ENCODE measurements at places on chromosomes 6 and 20.
A peak's percentile ranks its signal among the peaks of the same experiment; 100 is the strongest.

- no peak for DNase-seq
Measured at GRCh38 chr20:46573788-46574584, 23.5 kb upstream of the OCSTAMP start.

GRCh38 chr6:97882755-97883154, 599.7 kb upstream of the MMS22L start:
- DNase-seq = no peak

- no peak for DNase-seq
Measured at GRCh38 chr6:1043458-1043836, 268.5 kb upstream of the FOXQ1 start.

GRCh38 chr6:145212813-145213212, 522.5 kb downstream of the EPM2A start:
- no peak for DNase-seq

DNA sequence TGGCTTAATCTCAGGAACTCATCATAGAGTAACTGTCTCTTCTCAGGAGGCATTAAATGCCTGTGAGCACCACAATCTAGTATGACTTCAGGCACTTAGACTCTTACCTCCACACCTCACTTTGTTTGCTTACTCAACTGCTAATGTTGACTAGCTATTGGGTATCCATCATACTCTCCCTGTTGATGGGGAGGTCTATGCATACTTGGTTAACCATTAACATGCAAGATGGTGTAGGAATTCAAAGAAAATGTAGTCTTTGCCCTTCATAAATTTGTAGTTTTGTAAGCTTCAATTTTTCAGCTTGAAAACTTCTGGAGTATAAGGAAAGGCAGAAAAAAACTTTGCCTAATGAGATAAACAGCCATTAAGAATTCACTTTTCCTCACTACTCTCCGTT, 501.0 kb upstream of the MARCKS start:
- no peak for DNase-seq

- DNase-seq = no peak
Measured at GRCh38 chr20:57787990-57788781, 78.4 kb upstream of the PMEPA1 start.

- no peak for DNase-seq
Measured at GRCh38 chr6:110352563-110353262, 5.4 kb downstream of the METTL24 start.

DNA sequence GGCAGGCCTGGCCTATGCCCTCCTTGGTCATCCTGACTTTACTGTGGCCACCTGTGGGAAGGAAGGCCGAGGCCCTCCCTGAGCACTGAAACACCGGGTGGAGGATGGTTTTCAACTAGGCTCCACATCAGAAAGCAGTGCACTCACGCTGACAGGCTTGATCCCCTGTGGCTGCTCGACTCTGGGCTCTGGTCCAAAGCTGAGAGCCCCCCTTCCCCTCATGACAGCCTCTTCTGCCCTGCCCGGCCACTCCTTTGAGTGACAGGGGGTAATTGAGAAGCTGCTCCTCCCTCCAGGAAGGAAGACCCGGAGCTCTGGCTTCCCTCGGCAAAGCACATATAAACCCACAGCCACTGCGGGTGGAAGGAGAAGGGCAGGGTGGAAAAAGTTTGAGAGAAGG, 43.6 kb downstream of the MUC22 start:
- no peak for DNase-seq

DNA sequence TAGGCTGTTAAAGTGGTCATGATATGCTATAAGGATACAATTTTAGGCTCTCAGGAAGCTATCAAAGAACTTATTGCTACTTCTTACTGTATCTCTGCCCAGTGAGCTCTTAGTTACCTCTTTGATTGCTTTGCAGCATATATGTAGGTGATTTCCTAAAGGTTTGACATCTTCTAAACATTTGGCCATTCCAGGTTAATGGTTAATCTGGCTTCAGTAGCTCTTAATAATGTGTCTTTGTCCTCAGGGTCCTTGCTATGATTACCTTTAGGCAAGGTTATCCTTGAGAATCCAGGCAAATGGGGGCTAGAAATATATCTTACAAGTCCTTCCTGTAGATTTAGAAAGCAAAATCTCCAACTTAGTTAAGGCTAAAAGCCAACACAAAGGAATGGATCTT, 575.4 kb downstream of the TFAP2B start:
- no peak for DNase-seq

DNA sequence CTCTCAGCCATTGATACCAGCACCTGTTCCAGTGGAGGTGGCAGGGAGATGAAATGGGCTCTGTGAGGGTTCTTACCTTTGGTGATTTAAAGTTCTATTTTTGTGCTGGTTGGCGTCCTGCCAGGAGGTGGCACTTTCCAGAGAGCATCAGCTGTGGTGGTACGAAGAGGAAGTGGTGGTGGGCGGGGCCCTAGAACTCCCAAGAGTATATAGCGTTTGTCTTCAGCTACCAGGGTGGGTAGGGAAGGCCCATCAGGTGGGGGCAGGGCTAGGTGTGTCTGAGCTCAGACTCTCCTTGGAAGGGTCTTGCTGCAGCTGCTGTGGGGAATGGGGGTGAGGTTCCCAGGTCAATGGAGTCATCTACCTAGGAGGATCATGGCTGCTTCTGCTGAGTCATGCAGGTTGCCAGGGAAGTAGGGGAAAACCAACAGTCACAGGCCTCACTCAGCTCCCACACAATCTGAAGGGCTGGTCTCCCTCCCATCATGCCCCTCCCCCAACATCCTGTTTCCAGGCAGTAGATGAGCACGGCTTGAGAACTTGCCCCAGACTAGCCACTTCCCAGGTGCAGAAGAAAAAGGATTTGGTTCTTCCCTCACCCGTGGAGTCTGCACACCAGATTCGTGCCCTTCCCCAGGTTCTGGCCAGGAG, 46.6 kb downstream of the MOXD1 start:
- peak; percentile 18 for DNase-seq

DNA sequence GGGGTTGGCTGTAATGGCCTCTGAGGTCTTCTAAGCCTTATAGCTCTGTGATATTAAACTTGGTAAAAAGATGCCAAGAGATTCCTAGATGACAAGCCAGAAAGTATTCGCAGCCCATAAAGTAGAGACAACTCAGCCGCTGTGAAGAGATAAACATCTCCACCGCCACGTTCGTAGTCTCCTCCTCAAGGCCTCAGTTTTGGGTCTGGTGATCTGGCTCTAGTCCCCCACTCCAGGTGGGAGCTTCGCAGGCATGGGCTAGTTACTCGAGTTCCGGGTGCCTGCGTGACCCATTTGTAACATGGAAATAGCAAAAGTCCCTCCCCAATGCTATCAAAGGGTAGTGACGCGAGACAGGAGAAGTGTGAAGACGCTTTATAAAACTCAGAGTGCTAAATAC, 28.3 kb upstream of the AFDN start:
- no peak for DNase-seq

DNA sequence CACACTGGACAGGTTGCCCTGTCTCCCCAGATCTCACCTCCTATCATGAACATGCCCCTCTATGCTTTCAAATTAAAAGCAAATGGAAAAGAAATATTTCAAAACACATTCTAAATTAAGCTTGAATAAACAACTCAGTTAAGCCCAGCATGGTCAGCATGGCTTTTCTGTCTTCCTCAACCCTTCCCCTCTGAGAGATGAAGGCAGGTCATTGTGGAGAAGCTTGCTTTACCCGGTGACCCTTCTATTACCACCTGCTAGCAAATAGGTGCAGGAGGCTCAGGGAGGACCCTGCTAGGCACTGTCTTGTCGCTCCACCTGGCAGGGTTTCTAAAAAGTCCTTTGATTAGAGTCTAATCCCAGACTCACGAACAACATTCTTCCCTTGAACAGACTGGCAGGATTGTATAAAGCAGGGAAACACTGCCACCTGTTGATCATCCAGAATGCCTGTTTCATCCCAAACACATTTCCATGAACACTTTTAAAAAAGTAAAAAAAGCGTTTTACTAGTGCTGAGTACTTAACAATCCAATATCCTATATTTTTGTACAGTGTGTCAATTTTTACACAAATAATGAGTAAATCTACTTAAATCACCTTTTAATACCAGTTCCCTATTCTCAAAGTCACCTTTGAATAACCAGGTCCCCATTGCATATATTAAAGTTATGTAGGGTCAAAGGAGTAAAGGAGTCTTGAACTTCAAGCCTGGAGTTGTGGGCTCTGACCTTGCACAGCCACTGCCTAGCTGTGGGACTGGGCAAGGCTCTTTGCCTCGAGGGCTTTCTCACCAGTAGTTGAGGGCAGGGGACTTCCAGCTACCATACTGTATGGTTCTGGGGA, 75.5 kb downstream of the GPR6 start:
- DNase-seq = no peak

DNA sequence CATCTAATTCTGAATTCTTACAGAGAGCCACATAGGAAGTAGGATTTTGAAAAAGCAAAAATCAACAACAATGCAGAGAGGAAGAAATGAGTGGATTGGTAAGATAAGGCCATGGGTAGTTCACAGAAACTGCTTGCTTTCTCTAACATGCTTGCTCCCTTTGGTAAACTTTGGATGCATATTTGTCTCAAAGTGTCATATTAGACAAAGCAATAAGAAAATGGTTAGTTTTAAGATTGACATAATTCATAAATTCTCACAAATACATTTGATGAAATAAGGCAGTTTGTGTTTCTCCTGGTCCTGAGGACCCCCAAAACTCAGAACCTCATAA, 31.7 kb downstream of the UTRN start:
- no peak for DNase-seq

GRCh38 chr6:18263418-18264218, 712 bp downstream of the DEK start:
- no peak for DNase-seq

- no peak for DNase-seq
Measured at GRCh38 chr6:31961616-31962015, 2.6 kb downstream of the SKIC2 start.

DNA sequence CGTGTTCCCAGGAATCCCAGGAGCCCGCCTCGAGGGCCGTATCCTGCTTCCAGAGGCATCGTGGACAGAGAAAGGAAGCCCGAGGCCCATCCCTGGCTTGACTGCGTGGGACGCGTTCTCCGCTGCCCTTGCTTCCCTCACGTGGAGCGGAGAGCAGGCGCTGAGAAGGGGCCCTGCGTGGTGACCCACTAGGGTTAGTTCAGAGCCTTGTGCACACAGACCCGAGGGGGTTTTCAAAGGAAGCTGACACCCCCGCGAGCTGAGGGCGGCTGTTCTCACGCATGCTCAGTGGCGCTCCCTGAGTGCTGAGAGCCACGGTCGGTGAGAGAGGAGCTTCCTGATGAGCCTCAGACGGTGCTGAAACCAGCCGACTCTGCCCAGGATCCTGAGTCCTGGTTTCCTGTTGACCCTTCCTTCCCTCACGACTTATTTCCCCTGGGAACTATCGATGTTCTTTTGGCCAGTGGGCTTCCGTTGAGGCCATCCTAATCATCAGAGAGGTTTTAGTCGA, 28.9 kb upstream of the CCR6 start:
- peak; percentile 48 for DNase-seq

DNA sequence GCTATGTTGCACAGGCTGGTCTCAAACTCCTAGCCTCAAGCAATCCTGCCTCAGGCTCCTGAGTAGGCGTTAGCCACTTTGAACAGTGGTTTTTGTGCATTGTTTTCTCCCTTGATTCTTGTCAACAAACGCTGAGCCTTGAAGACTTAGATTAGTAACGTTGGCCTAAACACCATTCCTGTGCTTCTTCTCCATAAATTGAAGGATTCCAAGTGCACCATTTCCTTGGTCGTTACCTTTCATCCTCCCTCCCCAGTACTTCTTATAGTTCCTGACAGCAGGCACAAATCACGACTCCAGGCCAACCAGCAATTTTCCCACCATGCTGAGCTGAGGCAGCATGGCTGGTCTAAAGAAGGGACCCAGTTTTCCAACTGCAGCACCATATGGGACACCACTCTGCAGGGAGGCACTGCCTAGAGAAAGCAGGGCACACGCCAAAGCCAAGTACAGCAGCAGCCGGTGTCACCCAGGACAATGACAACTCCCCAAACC, 8.9 kb downstream of the RPS10 start:
- no peak for DNase-seq

DNA sequence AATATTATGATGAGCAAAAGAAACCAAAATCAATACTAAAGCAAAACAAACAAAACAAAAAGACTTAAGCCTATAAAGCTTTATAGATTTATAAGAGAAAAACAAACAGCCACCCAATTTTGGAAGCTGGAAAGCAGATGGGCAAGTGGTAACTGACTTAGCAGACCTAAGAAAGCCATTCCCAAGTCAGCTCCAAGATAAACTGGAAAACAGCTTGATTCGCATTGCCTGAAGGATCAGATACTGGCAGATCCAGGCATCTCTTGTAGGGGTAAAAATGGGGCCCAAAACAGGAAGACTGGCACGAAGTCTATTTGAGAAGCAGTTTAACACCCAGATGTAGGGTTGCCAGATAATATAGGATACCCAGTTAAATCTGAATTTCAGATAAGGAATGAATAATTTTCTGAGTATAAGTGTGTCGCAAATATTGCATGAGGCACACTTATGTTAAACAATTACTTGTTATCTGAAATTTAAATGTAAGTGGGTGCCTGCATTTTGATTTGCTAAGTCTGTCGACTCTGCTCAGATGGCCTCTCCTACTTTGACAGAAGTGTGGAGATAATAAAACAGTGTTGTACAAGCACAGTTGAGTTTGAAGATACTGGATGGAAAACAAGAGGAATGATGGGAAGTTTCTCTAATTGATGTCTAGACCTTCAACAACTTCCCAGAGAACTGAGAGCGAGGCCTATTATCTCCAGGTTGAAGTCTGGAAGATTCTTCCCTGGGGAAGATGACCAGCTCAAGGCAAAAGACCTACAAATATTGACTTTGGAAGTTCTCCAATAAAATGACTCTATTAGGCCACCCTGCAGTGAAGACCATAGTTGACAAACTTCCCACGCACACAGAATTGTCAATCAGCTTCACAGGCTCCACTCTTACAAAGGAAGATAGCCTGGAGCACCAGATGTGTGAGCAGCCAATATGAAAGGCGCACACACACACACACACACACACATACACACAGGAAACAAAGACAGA, 113.4 kb downstream of the FAM50B start:
- no peak for DNase-seq

- no peak for DNase-seq
Measured at GRCh38 chr6:25337431-25337830, 58.3 kb downstream of the CARMIL1 start.

DNA sequence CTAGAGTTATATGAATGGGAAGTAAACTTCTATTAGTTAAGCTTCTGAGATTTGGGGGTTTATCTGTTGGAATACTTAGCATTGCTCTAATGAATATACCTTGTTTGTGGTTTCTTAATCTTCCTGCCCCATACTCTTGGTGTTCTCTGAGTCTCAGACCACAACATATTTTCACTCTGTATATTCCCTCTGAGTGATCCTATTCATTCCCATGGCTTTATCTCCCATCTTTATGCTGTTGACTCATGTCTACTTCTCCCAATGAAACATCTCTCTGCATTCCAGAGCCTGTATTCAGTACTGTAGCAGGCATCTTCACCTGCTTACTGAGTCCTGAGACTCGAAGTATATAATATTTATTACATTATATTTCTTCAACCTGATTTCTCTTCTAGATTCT, 283.7 kb upstream of the MAP3K7 start:
- no peak for DNase-seq

Data from effector CD8-positive, alpha-beta T cell (primary cell).